ENCODE measurements at places on chromosomes 11 and 22. TPM values are rescaled to one million over a fixed set of nuclear protein-coding genes. Genes with fewer than 3 reads are reported as not detected.

GRCh38 chr11:69353696-69354544 lies 60.0 kb downstream of the MYEOV start:
- no peak for DNase-seq

Gene MN1
- 2.3 TPM for total RNA-seq

DNA sequence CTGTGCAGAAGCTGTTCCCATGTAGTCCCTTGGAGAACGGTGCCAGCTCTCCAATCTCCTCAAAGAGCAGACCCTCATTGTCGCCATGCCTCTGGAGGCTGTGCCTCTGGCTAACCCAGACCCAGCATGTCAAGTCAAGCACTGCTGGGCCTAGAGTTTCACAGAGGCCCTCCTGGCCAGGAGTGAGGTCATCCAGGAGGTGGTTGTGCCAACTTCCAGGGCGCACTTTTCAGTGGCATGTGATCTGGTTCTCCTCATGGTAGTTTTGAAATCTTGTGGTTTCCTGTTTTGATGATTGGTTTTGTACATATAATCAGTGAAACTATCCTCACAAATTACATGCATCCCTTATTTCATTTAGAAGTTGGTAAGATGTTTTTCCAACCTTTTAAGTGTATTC lies 78.9 kb downstream of the PPFIBP2 start:
- peak; percentile 13 for DNase-seq

GRCh38 chr11:26608507-26609146 lies 36.6 kb upstream of the MUC15 start:
- DNase-seq = no peak

- peak; percentile 62 for DNase-seq
Measured at GRCh38 chr11:102109896-102110760, at the start of gene YAP1. YAP1 (plus strand) TSS chr11:102110447; CDS start chr11:102110849, 402 bp downstream.

DNA sequence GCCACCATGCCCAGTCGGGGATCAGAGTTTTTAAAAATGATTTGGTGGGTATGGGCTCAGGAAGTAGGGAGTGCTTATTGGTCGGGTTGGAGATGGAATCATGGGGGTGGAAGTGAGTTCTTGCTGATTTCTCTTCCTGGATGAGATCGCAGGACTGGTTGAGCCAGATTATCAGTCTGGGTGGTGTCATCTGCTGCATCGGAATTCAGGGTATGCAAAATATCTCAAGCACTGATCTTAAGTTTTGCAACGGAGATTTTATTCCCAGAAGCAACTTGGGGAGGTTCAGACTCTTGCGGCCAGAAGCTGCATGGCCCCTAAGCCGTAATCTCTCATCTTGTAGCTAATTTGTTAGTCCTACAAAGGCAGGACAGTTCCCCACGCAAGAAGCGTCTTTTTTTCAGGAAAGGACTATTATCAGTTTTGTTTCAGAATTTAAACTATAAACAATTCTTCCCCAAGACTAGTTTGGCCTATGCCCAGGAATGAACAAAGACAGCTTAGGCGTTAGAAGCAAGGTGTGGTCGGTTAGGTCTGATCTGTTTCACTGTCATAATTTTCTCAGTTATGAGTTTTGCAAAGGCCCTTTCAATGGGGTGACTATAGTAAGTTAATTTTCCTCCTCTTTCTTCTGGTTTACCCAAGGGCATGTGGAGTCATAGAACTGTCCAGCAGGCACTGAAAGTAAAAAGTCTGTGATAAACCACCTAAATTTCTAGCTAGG lies 1.4 kb upstream of the PIWIL3 start:
- DNase-seq = no peak

GRCh38 chr11:87421422-87421821 lies 383.7 kb downstream of the TMEM135 start:
- DNase-seq = peak; percentile 81

- peak; percentile 12 for DNase-seq
Measured at GRCh38 chr11:86230179-86230804, 14.3 kb upstream of the EED start.

Measured in A172 (cell line).